ENCODE measurements at places on chromosomes 12 and 14.

DNA sequence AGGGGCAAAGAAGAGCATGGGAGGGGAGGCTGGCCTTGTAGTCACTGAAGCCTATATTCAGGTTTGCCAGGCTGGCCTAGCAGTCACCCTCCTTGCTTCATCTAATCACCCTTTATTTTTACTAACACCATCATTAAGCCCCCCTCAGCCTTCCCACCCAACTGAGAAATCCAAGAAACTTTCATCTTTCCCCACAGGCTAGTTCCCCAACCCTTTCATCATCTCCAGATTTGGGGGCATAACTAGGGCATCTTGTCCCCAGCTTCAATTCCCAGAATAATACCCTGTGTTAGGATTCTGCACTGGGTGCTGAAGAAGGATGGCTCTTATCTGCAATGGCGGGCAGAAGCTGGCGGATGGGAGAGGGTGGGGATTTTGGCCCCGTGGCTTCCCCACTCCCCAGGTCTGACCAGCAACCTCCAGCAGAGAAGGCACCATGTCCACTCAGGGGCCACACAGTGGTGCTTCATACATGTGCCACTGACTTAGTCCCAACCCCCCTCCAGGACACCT lies 6.9 kb downstream of the PCK2 start:
- DNase-seq: no peak

- DNase-seq: no peak
Observed at GRCh38 chr14:21768116-21768874, 94.7 kb upstream of the OR4E1 start.

GRCh38 chr12:108667349-108667748 lies 33.7 kb upstream of the SELPLG start:
- DNase-seq: no peak

DNA sequence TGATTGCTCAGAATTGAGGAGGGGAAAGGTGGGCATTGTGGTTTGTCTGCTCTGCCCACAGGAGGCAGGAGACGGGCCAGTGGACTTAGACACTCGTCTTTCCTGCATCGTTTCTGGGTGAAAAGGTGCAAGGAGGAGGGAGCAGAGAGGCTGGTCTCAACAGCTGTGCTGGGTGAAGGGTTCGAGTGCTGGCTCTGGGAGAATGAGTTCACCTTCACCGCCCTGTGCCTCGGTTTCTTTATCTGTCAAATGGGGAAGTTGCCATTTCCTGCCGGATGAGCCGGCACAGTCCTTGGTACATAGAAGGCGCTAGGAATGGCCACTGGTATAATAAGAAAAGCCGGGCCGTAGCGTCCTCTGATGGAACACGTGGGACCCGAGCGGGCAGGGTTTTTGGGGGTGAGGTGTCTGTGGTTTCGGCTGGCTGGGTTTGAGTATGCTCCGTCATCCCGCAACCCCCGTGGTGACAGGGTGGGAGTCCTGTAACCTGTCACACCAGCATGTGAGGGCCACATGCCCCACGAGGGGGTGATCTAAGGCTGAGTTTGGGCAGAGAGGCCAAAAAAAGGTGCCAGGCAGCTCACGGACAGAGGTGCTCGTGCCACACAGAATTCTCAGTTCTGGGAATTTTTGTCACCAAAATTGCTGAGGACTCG lies 7.3 kb downstream of the BCL7A start:
- no peak for DNase-seq

GRCh38 chr14:55248411-55248810 lies 22.8 kb upstream of the FBXO34 start:
- DNase-seq: no peak

DNA sequence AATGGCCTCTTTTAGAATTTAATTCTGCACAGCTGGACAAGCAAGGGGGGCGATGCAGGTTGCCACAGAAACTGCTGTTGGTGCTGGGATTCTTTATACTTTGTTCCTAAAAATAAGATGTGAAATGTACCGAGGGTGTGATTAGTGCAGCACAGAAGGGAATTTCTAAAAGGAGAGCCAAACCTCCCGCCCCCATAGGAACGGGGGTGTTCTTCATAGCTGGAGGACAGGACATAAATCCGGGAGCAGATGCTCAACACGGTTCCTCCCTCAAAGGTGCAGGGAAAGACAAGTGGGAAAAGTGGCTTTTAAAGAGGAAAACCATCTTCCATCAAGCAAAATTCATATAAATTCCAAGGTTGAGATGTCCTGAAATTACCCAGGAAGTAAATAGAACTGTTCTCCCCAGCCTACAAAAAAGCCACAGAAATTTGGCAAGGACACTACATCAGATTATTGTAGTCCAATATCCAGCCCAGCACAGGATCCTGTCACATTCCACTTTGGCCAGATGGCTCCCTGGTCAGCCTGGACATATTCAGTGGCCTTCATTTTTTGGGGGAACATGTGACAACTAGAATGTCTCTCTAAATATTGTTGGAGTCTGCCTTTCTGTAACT lies 51.4 kb upstream of the TMX1 start:
- no peak for DNase-seq

DNA sequence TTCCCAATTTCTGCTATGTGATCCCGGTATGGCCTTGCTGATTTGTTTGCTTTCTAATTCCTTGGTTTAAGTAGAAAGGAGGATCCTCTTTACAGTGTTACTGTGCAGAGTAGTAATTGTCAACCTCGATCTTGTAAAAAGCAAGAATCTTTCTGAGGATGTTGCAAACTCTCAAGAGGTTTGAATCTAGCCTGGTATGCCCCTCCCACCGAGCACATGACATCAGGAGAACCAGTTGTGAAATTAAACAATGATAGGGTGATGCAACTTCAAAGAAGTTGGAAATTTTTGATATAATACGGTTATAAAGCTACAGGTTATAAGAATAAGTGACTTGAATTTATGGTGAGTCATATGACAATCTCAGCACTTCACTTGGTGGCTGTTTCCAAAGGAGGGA lies 35.0 kb upstream of the FUT8 start:
- DNase-seq: no peak

DNA sequence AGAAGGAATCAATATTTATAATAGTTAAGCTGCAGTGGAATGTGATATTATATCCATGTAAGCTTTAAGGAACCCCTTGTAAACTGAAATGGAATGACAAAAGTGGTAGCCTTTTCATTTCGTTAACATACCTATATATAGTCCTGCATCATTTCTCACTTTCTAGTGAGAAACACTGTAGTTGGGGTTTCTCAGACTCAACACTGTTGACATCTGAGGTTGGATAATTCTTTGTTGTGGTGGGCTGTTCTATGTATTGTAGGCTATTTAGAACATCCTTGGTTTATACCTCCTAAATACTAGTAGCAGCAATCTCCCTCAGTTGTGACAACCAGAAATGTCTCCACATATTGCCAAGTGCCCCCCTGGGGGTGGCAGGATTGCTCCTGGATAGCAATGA lies 79.1 kb downstream of the RAD52 start:
- no peak for DNase-seq

DNA sequence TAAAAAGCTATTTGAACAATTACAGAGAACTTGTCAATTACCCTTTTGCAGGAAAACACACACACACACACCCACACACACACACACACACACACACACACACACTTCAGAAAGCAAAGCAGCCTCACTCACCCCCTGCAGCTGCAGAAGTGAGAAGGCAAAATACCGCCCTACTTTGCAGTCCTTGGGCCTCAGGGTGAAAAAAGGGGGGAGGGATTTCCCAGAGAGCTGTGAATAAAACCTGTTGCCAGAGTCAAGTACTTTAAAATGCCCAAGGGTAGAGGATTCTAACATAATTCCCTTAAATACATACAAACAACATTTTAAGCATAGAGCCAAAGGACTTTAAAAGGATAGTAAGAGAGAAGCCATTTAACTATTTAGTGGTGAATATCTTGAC lies 285.9 kb downstream of the MDGA2 start:
- DNase-seq: no peak

GRCh38 chr14:104635717-104636116 lies 31.1 kb upstream of the TMEM179 start:
- DNase-seq: no peak

- no peak for DNase-seq
Observed at GRCh38 chr14:67395876-67396189, 16.1 kb downstream of the PLEK2 start.

GRCh38 chr14:42140001-42140400 lies 533.3 kb downstream of the LRFN5 start:
- DNase-seq: no peak

- DNase-seq: no peak
Observed at GRCh38 chr12:49189731-49190716, 1.1 kb upstream of the TUBA1A start.

DNA sequence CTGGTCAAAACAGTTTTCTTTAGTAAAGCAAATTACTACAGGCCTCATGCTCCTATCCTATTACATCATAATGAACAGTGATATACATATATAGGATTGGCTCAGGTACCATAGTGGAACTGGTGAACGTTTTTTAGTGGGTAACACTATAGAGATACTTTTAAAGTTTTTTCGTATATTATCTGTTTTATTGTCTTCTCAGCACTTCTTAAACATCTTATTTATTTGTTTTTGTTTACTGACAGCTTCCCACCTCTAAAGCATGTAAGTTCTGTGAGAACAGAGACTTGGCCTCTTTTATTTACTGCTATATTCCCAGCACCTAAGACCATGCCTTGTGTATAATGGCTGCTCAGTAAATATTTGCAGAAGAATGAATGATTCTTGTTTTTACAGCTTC lies 81.1 kb upstream of the PSMA6 start:
- no peak for DNase-seq

Data from stimulated activated CD4-positive, alpha-beta T cell treated with anti-CD3 and anti-CD28 coated beads, Interleukin-4, amount 100 ng/mL, for 1 hour (primary cell).